ENCODE measurements at places on chromosomes 7 and 10. TPM values are rescaled to one million over a fixed set of nuclear protein-coding genes. Genes with fewer than 3 reads are reported as not detected.

Gene ZNF804B
- 8.3 TPM for total RNA-seq

Gene SH2D4B
- 0.23 TPM for total RNA-seq

Gene SPDYE8
- total RNA-seq, result 0.46 TPM

Gene TRA2A
- 63.4 TPM for total RNA-seq

Gene HKDC1
- total RNA-seq, result 2.1 TPM

Gene CPA2
- total RNA-seq, result not detected

Gene SPDYE2B
- total RNA-seq, result not detected

Gene SUN3
- 0.69 TPM for total RNA-seq

Gene GRID2IP
- 2.1 TPM for total RNA-seq

Gene PILRA
- total RNA-seq, result 1.2 TPM

Gene ANXA8
- total RNA-seq, result not detected

Gene C7orf33
- not detected for total RNA-seq

Gene LRRD1
- 0.92 TPM for total RNA-seq

Gene HOXA11
- total RNA-seq, result not detected

Gene IKZF1
- total RNA-seq, result 3.7 TPM

Gene MUC12
- total RNA-seq, result 0.23 TPM

Gene ALOX5
- total RNA-seq, result 3.2 TPM

Gene GJD4
- 0.23 TPM for total RNA-seq

Gene HIF1AN
- 20.5 TPM for total RNA-seq

Gene AKR1C8
- not detected for total RNA-seq

Gene CNPY1
- 0.46 TPM for total RNA-seq

Gene PNLIPRP1
- not detected for total RNA-seq

Gene CCDC172
- not detected for total RNA-seq

Gene PAX2
- not detected for total RNA-seq

Gene CYP26A1
- total RNA-seq, result 2.1 TPM

Gene ASNS
- 49.8 TPM for total RNA-seq

Gene ATG9B
- 3.9 TPM for total RNA-seq

Gene TLL2
- total RNA-seq, result 2.1 TPM

Gene PTPRZ1
- total RNA-seq, result 319 TPM

Gene DPP6
- 85.1 TPM for total RNA-seq

Gene PLEKHS1
- not detected for total RNA-seq

Gene SPDYE1
- total RNA-seq, result not detected

Gene MMRN2
- total RNA-seq, result 5.1 TPM

Gene PCBD1
- 27.0 TPM for total RNA-seq

Gene AMPH
- 61.6 TPM for total RNA-seq

Gene RBP3
- not detected for total RNA-seq

Gene MYH16
- total RNA-seq, result not detected

Gene TUBB8
- not detected for total RNA-seq

Gene CALHM3
- total RNA-seq, result not detected

Gene KDM7A
- 12.9 TPM for total RNA-seq

Gene ANKMY2
- 65.5 TPM for total RNA-seq

Gene LMTK2
- 49.8 TPM for total RNA-seq

Gene CPN1
- not detected for total RNA-seq

Gene AGR2
- total RNA-seq, result 0.46 TPM

Gene NUTM2A
- total RNA-seq, result 2.3 TPM

Gene HOXA7
- not detected for total RNA-seq

Gene FGFR2
- 28.4 TPM for total RNA-seq

Gene TSPAN33
- total RNA-seq, result 14.5 TPM

Gene CTNNA3
- total RNA-seq, result 9.7 TPM

Gene OGDHL
- total RNA-seq, result 23.1 TPM

Gene MRLN
- 0.69 TPM for total RNA-seq

Gene IFIT1B
- 0.92 TPM for total RNA-seq

Gene TFR2
- total RNA-seq, result 9.2 TPM

Gene PRRT4
- 7.2 TPM for total RNA-seq

Measured in diencephalon (tissue), 1 donor.